ENCODE measurements at places on chromosomes 1 and 21.

GRCh38 chr1:216925962-216926625, 202.9 kb upstream of the ESRRG start:
- DNase-seq, result no peak

- DNase-seq, result no peak
Measured at GRCh38 chr21:19900149-19900548, 1098.1 kb upstream of the NCAM2 start.

- DNase-seq, result no peak
Measured at GRCh38 chr1:193654951-193655735, 468.7 kb upstream of the B3GALT2 start.

DNA sequence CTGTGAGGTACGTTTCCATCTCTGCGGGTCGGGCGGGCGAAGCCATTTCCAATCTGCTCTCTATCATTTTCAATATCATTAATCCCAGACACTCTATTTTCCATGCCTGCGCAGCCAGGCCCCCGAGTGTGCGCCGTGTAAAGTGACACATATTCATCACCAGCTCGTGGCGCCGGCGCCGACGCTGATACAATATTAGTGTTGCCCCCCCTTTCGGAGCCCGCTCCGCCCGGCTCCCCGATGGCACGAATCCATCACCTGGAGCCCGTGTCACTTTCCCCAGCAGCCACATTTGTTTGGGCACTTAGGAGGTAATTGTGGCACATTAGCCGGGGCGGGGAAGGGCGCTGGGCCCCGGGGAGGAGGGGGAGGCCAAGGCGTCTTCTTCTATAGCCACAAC, 33.7 kb upstream of the DMBX1 start:
- DNase-seq, result peak; percentile 71

DNA sequence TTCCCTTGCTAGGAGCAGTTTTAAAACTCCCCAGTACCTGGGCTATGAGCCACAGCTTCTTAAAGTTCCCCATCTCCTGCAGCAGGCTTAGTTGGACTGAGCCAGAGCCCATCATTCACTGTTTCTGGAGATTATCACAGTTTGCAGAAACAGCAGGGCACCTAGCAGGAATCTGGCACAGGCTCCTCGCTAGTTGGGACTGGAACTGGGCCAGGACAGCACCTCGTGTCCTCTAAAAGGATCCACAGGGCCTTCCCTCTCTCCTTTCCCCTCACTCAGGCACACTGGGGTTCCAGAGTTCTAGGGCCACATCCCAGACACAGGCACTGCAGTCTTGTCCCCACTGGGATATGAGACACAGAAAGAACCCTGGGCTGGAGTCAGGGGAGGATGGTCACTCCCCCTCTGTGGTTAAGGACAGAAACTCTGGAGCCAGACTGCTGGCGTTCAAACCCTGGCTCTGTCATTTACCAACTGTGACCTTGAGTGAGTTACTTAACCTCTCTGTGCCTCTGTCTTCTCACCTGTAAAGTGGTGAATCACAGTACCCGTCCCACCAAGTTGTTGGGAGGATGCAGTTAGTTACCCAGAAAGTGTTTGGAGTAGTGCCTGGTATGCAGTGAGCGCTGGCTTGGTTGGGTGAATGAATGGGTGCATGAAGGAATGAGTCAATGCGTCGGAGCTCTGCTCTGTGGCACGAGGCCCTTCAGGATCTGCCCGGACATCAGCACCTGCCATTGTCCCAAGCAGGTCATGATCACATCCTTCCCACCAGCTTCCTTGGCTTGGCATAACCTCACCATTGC, 18.8 kb upstream of the ECE1 start:
- DNase-seq, result no peak

GRCh38 chr1:177798614-177799013, 171.2 kb downstream of the SEC16B start:
- DNase-seq, result no peak

GRCh38 chr1:27970401-27970800, 10.6 kb downstream of the XKR8 start:
- DNase-seq, result no peak

DNA sequence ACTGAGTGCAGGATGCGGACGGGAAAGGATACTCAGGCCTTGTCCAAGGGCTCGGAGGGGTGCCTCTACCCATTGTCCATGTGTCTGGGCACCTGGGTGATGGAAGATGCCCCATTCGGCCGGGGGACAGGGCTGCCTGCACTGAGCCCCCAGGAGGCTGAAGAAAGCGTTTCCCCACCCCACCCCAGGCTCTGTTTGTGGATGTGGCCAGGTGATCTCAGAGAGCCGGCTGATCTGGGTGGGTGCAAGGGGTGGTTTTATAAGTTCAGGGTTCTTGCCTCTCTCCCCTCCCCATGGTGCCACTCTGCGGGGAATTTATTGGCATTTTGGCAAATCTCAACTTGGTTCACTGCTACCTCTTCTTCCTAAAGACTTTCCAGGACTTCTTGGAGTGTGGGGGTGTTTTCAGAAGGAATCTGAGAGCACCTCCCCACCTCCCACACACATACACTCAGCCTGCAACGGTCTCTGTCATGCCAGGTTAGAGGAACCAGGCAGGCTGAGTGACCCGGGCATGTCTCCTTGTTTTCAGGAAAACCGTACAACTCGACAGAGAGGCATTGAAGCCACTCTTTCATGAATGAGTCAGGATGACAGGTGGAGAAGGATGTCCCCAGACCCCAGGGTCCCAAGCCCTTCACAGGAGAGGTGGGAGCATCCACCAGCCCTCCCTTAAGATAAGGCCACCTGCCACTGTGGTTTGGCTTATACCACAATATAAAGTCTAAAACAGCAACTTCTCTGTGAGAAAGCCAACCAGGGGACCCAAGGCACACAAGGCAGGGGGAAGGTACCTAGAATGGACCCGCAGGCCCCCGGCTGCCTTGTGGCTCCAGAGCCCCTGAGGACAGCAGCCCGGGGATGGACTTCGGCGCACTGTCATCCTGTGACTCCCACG, 174.9 kb downstream of the ETS2 start:
- DNase-seq, result no peak

GRCh38 chr1:203406446-203407045, 55.6 kb upstream of the FMOD start:
- peak; percentile 69 for DNase-seq

GRCh38 chr1:165562571-165562970, 18.8 kb downstream of the LRRC52 start:
- DNase-seq, result no peak

- no peak for DNase-seq
Measured at GRCh38 chr1:194076646-194077045, 890.2 kb upstream of the B3GALT2 start.

GRCh38 chr1:19009882-19010321, 53.4 kb upstream of the IFFO2 start:
- DNase-seq, result no peak

- DNase-seq, result no peak
Measured at GRCh38 chr1:109543283-109543987, 3.8 kb downstream of the GPR61 start.

DNA sequence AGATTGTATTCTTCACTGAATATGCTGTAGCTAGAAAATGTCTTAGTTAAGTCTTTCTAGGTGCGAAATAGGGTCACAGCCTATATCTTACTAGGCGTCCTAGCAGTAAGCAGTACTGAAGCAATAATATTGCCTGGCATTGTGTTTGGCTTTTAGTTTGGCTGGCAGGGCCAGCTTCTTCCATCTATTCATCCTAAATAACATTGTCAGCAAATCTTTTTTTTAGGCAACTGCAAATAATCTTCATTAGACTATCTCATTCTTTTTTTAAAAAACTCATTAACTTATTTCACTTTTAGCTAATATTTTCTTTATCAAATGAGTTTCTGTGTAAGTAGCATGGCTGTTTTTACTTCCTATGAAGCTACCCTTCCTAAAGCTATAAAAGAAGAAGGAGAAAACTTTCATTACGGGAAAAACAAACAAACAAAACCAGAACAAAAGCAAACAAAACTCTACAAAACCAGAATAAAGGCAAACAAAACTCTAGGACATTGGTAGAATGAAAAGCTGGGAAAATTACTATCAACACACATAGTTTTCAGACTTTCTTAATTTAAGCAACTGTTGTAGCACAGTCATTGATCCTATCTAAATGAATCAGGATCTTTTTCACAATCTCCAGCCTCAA, 506.0 kb downstream of the DPYD start:
- DNase-seq, result no peak

DNA sequence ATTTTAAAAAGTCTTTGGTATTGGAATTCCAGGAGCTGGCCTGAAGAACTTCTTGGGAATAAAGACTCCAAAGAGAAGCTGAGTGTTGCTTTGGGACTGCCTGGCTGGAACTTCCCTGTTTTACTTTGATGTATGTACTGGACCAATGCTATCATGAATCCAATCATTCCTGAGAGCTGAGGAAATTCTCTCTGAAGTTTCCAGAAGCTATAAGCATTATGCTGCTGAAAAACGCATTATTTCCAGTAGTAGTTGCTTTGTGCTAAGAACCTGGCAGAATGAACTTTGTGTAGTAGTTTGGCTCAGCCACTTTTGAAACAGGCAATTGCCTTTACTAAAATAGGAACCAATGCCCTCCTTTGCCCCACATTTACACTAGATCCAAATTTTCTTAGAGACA, 260.7 kb downstream of the HLX start:
- no peak for DNase-seq

GRCh38 chr1:234628089-234628488, 18.1 kb upstream of the IRF2BP2 start:
- DNase-seq, result no peak

- no peak for DNase-seq
Measured at GRCh38 chr1:245094954-245095353, 59.8 kb upstream of the KIF26B start.

DNA sequence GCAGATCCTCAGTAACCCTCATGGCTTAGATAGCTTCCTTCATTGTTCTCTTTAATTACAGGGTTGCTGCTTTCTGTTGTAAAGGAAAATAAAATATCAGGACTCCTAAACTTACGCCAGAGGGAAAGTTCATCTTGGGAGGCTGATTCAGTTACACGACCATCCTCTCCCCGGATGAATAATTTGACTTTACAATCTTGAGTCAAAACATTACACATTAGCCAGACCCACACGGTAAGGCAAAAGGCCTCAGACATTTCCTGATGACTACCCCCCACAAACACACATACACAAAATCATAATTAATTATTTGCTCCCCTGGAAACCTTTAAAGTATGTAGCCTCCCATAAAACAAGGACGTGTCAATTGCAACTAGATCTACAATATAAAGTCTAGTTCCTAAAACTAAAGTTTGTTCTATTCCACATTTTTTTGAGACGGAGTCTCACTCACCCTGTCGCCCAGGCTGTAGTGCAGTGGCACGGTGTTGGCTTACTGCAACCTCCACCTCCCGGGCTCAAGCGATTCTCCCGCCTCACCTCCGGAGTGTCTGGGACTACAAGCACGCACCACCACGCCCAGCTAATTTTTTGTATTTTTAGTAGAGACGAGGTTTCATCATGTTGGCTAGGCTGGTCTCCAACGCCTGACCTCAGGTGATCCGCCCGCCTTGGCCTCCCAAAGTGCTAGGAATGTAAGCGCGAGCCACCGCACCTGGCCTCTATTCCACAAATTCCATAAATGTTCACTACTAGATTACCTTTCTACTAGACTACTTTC, 830 bp upstream of the PRDX1 start:
- no peak for DNase-seq

DNA sequence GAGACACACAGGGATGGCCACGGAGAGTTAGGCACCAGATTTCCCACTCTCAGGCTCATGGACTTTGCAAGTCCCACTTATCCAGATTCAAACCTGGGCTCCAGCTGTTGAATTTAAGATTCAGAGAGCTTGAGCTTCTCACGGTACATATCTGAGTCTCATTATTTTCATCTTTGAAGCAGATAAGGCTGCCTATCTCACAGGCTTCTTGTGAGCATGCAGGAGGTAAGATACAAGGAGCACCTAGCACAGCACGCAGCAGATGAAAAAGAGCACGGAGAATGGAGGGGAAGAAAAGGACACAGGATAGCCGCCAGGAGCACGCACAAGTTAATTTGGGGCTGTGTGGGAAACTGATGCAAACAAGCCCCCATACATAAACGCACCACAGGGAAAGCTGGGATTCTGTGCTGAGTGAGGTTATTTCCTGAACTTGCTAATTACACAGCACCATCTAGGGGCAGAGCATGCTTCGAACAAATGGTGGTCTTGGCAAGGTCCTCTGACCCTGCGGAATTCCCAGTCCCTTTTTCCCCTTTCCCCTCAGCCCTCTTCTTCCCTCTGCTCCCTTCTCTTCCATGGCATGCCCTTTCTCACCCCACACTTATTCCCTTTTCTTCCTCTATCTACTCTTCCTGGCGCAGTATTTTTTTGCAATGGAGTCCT, 134.7 kb upstream of the VANGL1 start:
- DNase-seq, result no peak

DNA sequence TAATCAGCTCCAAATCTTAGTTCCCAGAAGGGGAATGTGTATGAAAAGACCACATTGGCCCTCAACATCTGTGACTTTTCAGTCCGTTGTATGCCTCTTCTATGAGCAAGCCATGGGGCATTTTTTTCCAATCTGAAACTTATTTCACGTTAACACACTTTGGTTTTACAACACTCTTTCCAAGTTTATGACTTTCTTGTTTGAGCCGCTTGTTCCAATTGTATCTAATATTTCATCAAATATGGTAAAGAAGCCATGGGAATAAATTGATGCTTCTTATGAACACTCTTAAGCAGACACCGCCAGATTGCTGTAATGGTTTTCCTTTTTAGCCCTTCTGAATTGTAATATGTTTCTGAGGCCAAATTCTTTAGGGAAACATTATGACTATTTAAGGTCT, 359.9 kb downstream of the HLX start:
- DNase-seq, result no peak

- no peak for DNase-seq
Measured at GRCh38 chr21:25422610-25423608, 184.4 kb downstream of the MRPL39 start.

DNA sequence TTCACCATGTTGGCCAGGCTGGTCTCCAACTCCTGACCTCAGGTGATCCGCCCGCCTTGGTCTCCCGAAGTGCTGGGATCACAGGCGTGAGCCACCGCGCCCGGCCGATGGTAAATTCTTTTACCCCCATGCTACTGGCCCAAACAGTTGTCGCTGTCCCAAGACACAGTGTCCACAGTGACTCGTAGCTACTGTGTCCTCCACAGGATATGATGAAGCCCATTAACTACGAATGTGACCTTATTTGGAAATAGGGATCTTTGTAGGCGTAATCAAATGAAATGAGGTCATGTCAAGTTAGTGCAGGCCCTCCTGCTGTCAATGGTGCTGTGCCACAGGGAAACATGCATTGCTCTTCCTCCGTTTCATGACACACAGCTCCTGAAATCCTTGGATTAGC, 8.5 kb downstream of the FNDC10 start:
- no peak for DNase-seq

DNA sequence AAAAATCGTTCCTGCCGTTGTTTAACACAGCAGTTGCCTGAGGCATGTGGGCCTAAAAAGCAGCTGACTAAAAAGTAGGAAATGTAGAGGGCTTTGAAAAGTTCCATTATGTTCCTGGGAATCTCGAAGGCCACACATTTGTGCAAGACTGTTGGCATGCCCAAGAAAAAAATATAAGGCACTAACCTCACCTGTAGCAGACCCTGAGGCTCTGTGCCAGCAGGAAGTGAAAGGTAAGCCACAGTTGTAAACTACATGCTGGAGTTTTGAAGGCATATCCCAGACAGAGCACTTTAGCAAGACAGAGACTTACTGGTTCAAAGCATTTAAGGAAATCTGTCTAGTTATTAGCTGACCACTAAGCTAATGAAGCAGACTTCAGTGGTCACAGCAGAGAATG, 52.7 kb downstream of the TRMT1L start:
- DNase-seq, result no peak

Data from Right ventricle myocardium inferior (tissue), 1 donor.